ENCODE measurements at places on chromosomes 2 and 18.

DNA sequence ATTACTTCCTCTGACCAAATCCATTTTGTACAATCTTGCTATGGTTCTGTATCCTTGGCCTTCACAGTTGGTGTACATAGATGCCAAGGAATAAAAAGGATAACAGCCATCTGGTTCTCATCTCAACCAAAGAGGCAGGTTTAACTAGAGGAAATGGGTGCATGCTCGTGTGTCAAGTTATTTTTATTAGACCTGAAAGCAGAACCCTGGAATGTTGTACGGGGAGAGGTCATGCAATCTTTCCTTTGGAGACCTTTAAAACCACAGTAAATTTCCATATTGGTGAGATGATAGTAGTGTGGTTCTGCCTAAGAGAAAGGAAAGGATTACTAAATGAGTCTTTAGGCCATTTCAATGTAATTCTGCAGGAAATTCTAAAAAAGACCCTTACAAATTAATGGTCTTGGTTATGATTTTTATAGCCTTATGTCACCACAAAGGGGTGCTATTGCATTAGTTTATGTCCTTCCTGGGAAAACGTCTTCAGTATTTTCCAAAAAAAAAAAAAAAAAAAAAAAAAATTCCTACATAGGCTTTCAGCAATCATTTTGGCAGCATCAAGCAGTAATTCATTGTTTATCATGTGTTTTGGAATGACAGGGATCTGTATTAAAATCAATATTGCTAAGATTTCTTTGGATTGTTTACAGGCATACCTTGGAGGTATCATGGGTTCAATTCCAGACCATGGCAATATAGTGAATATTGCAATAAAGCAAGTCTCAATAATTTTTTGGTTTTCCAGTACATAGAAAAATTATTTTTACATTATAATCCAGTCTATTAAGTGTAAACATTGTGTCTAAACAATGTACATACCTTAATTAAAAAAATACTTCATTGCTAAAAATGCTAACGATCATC is 270.8 kb downstream of the NYAP2 start:
- no peak for DNase-seq

GRCh38 chr2:208240619-208241209 is 14.2 kb downstream of the IDH1 start:
- DNase-seq = no peak

GRCh38 chr2:98799375-98800329 is 68.7 kb upstream of the MGAT4A start:
- no peak for DNase-seq

DNA sequence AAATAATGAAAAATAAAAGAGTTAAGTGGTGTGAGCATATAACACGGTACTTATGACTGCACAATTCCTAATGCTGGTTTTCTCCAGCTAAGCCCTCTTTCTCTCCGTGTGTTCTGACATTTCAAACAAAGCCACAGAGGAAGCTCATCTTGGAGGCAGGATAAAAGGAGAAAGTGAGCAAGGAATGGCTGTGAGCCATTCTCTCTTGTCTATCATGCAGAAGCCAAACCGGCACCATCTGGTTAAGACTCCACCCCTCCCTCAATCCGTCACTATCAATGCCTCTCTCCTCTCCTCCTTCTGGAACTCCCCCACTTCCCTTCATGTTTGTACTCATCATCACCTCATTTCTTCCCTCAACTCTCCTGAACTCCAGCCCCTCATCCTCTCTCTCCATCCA is 210.4 kb downstream of the TMEM163 start:
- no peak for DNase-seq

GRCh38 chr2:221050020-221050795 is 521.9 kb downstream of the EPHA4 start:
- no peak for DNase-seq

DNA sequence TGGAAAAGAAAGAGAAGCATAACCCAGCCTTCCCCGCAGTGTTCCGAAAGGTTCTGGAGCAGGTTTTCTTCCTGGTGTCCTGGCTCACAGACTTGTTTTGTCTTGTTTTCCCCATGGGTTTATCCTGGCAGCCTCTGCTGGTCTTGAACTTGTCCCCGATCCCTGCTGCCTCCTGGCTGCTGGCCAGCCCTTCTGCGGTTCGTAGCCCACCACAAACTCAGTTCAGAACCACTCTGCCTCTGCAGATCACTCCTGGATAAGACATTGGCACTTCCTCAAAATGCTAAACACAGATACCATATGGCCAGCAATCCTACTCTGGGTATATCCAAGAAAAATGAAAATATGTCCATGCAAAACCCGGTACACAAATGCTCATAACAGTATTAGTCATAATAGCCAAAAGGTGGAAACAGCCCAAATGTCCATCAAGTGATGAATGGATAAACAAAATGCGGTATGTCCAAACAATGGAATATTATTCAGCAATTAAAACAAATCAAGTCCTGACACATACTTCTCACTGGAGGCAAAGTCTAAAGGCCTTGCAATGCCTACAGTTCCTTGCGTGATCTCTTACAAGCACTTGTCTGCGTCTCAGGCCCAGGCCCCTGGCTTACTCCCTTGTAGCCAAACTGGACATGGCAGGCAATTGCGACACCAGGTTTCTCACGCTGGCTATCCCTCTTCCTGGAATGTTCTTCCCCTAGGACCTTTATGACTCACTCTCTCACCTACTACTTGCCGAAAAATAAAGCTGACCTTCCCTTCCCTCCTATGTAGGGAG is 28.0 kb upstream of the ARHGEF4 start:
- DNase-seq = no peak

DNA sequence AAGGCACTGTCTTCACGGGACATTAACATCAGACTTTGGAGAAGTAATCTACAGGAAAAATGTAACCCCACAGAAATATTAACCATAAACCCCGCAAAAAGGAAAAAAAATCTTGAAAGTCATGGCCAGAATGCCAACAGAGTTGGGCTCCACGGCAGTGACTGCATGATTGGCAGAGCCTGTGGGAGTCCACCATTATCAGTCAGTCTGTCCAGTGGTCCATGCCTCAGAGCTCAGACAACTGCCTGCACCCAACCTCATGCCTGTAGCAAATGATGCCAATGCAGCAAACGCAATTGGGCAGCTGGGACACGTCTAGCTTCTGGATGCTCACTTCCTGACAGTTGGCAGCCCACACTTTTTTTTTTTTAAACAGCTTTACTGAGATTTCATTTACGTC is 5.1 kb upstream of the PPIG start:
- no peak for DNase-seq

- no peak for DNase-seq
These were observed 78.7 kb downstream of the GLI2 start for GRCh38 chr2:120814352-120814751.

GRCh38 chr2:74553892-74554819 is at the start of the genes DOK1 and LOXL3:
Gene DOK1 (plus strand): TSS chr2:74554720. CDS start chr2:74554755, 35 bp downstream.
Gene LOXL3 (minus strand): TSS chr2:74553942. CDS start chr2:74552634, 1,308 bp downstream.
- peak; percentile 85 for DNase-seq
